ENCODE measurements at places on chromosomes 16 and 17.

DNA sequence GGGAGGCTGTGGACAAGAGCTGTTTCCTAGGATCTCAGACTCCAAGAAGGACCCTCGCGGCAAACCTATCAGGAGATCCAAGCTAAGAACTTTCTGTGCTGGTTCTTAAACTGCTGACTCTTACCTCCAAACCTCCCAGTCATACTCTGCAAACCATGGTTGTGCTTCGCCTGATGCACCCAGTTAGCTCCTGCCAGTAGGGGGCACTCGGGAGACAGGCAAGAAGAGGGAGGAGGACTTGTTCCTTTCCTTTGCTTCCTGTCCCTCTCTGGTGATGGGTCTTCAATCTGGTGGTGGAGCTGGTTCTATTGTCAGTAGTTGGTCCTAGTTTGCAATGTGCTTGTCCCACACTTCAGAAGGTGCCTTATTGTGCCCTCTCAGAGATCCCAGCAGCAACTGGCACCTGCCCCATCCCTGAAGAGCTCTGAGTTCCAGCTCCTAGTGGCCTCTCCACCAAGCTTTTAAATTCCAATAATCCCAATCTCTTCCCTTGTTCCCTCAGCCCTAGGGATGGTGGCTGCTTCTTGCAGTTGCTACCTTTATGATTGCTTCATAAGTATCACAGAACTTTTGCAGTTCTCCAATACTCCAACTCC is 113.5 kb upstream of the RPL38 start:
- DNase-seq, result peak; percentile 92

GRCh38 chr16:60230666-60231065 is 1496.5 kb upstream of the GOT2 start:
- no peak for DNase-seq

GRCh38 chr16:68707340-68708152 is 29.5 kb upstream of the CDH1 start:
- DNase-seq, result no peak

DNA sequence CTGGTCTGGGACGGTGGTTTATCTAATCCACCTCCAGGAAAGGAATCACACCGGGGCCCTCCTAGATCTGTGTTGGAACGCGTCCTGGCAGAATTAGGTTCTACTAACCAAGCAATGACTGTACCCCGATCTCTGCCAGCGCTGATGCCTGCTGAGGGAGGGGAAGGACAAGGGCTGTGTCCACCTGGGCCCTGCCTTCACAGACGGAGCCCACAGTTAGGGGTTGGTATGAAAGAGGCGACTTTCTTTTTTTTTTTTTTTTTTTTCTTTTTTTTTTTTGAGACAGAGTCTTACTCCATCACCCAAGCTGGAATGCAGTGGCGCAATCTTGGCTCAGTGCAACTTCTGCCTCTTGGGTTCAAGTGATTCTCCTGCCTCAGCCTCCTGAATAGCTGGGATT is 9.9 kb upstream of the KRT19 start:
- no peak for DNase-seq

- no peak for DNase-seq
Observed at GRCh38 chr16:4488499-4488967, 12.3 kb downstream of the HMOX2 start.

- DNase-seq, result no peak
Observed at GRCh38 chr17:14768923-14769322, 468.0 kb downstream of the HS3ST3B1 start.

DNA sequence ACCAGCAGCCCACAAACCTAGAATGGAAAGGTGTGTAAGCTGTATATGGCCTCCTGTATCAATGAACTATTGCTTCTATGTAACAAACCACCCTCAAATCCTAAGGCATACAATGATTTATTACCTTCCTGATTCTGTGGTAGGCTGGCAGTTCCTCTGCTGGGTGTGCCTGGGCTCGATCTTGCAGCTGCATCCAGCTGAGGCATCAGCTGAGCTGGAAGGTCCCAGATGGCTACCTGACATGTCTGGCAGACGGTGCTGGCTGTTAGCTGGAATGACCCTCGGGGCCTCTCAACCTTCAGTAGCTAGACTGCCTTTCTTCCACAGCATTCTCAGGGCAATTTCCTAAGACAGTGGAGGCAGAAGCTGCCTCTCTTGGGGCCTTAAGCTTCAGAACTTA is 152.7 kb downstream of the RAB11FIP4 start:
- no peak for DNase-seq

DNA sequence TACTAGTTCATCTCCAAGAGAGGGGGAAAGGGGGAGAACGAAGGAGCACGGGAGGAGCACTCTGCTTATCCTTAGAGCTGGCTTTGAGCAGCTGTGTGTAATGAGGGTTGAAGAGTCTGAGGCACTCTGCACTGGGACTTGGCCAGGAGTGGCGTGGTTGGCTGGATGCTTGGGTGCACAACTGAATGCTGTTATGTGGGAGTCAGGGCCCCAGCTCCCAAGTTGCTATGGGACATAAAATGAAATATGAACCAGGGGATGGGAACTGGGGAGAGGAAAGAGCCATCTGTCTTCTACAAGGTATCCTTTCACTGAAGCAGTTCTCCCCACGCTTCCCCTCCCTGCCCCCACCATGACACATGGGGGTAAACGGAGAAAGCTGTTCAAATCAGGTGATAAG is 105.9 kb upstream of the ANKFN1 start:
- peak; percentile 4 for DNase-seq

- DNase-seq, result no peak
Observed at GRCh38 chr16:10862438-10862837, 14.6 kb upstream of the CIITA start.

DNA sequence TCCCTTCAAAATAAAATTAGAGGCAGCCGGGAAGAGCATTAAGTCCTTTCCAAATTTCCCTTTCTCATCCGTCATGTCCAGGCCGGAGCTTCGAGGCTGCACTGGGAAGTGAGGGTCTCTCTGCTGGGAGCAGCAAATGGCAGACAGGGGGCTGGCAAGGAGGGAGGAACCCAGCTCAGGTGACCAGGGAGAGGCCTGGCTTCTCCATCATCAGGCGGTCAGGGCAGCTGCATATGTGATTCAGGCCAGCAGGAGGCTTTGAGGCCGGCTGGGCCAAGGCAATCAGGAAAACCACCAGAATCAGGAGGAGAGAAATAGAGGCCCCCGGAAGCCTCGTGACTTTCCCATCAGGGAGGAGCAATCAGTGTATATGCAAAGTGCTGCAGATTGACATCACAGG is 85.0 kb upstream of the RPL38 start:
- no peak for DNase-seq

DNA sequence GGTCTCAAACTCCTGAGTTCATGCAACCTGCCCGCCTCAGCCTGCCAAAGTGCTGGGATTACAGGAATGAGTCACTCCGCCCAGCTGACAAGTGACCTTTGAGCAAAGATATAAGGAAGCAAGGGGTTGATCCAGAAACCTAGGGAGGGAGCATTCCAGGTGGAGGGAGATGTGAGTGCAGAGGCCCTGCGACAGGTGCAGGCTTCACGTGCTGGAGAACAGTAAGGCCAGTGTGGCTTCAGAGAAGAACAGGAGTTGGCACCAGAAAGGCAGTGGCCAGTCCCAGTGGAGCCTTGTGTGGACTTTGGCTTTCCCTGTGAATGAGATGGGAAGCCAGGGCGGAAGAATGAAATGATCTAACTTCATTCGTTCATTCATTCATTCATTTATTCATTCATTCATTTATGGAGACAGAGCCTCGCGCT is 73.6 kb upstream of the HAS3 start:
- DNase-seq, result no peak

GRCh38 chr16:54630284-54630967 is 300.2 kb upstream of the IRX5 start:
- no peak for DNase-seq

DNA sequence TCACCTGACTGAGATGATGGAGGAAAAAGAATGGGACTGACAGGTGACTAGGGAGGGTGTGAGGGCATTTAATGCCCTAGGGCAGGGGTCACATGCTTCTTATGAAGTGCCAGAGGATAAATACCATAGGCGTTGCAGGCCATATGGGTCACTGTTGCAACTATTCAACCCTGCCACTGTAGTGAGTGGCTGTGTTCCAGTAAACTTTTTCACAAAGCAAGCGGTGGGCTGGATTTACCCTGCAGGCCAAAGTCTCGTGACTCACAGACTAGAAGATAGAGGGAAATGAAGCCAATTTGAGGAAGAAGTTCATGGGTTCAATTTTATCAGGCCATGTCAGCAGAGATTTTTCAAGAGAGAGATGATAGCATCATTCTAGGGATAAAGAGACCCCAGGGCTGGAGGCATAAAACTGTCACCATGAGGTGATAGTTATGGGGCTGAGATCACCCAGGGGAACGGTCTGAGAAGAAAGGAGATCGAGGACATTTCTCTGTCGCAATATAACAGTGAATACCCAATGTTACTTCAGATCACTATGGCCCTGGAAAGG is 8.6 kb downstream of the ARHGAP17 start:
- DNase-seq, result no peak

- DNase-seq, result peak; percentile 48
Observed at GRCh38 chr17:57868007-57868909, 18.4 kb upstream of the MRPS23 start.

DNA sequence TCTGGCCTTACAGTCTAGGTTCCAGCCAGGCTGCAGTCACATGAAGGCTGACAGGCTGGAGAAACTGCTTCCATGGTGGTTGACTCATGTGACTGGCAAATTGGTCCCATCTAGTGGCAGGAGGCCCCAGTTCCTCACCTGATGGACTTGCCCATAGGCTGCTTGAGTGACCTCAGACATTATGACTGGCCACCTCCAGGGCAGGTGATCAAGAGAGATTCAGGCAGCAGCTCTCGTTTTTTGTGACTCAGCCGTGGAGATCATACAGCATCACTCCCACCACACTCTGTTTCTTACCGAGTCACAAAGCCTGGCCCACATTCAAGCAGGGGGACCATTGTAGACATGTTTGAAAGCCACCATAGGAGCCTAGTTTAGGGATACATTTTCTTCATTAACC is 34.5 kb downstream of the SIAH1 start:
- no peak for DNase-seq

DNA sequence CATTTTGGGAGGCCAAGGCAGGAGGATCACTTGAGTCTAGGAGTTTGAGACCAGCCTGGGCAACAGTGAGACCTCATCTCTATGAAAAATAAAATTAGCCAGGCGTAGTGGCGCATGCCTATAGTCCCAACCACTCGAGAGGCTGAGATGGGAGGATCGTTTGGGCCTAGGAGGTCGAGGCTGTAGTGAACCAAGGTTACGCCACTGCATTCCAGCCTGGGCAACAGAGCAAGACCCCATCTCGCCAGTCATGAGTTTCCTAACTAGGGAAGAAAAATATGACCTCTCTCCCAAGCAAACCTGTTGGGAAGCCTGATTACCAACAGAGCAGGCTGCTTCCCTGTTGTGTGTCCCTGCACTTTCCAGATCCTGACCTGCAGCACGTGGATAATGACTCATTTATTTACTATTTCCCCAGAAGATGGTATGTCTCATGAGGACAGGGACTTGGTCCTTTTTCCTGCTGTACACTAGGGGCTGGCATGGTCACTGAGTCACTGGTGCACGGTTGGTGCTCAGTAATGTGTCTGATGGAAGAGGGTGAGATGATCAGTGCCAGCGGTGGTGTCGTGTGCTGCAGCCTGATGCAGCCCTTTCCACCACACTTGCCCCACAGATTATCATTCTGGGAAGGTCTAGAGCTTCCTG is 30.8 kb downstream of the NMT1 start:
- DNase-seq, result no peak

GRCh38 chr17:59389066-59389465 is 57.6 kb downstream of the YPEL2 start:
- DNase-seq, result no peak

DNA sequence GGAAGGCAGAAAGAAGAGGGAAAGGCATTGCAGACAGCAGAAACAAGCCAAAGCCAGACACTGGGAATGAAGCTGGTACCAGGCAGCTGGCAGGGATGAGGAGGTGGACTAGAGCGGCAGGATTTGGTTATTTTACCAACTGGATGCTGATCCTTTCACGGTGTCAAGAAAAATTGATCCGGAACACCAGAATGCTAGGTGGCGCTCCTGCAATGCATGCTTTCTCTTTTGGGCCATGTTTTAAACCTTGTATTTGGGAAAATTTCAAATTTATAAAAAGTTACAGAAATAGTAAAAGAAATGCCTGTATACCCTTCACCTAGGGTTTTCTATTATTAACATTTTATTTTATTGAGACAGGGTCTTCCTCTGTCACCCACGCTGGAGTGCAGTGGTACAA is 224.7 kb downstream of the SOX9 start:
- DNase-seq, result no peak

- no peak for DNase-seq
Observed at GRCh38 chr17:40852364-40852763, 14.7 kb downstream of the KRT12 start.

- DNase-seq, result no peak
Observed at GRCh38 chr17:58264407-58265103, 16.2 kb downstream of the MPO start.

- no peak for DNase-seq
Observed at GRCh38 chr17:50123649-50124349, 6.2 kb downstream of the SAMD14 start.
